ENCODE measurements at places on chromosomes 6 and 20. TPM values are rescaled to one million over a fixed set of nuclear protein-coding genes. Genes with fewer than 3 reads are reported as not detected.

COL20A1 gene
- total RNA-seq, result not detected

LTB gene
- total RNA-seq, result 89.3 TPM

DEFB132 gene
- total RNA-seq, result not detected

FOXS1 gene
- not detected for total RNA-seq

APOBEC2 gene
- not detected for total RNA-seq

EEF1A2 gene
- total RNA-seq, result 3.1 TPM

Measured in activated naive CD4-positive, alpha-beta T cell treated with anti-CD3 and anti-CD28 coated beads, Interleukin-2, amount 50 U/mL, for 72 hours (primary cell).